Nucleus accumbens (tissue), 56 donors: ENCODE measurements at places on chromosomes 12 and 14.

DNA sequence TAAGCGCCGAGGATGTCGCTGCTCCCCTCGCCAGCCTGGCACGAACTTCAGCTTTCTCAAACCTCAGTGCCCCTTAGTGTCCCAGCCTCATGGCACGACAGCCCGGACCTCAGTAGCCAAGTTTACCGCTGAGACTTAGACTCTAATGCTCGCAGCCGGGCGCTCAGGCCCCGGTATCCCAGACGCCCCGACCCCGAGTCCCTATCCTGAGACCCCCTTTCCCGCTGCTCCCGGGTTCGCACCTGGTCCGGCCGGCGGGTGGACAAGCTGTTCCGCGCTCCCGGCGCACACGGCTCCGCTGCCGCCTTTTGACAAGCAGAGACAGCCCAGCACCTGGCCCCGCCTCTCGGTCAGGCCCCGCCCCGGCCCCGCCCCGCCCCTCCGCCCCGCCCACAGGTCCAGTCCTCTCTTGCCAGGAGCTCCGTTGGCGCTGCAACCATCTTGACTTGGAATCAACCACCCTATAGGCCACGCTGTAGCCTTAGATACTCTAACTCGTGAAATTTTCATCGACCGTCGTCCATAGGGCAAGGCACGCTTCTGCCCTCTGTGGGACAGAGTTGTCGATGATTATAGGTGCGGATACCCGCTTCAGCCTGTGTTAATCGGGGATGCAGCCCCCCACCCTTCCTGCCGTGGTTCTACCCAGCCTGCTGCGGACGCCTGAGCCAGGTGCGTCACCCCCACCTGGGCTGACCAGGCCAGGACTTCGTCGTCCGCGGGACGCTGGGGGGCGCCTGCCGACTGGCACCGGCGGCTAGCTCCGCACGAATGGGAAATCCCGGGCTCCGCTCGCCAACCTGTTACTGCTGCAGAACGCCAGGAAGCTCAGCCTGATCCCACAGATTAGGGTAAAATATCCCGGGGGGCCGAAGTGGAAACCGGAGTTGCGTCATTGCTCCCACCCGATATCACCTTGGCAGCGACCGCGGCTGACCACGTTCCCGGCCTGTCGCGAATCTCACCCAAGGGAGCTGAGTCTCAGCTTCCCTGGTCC, at the start of gene VDR:
TSS of gene VDR (minus strand) at position 282 of the 997 bp plus-strand sequence. CDS start 25,881 bp downstream, outside the sequence.
- no peak for DNase-seq

GRCh38 chr12:48183876-48184548, 568 bp downstream of the CCDC184 start:
- no peak for DNase-seq

DNA sequence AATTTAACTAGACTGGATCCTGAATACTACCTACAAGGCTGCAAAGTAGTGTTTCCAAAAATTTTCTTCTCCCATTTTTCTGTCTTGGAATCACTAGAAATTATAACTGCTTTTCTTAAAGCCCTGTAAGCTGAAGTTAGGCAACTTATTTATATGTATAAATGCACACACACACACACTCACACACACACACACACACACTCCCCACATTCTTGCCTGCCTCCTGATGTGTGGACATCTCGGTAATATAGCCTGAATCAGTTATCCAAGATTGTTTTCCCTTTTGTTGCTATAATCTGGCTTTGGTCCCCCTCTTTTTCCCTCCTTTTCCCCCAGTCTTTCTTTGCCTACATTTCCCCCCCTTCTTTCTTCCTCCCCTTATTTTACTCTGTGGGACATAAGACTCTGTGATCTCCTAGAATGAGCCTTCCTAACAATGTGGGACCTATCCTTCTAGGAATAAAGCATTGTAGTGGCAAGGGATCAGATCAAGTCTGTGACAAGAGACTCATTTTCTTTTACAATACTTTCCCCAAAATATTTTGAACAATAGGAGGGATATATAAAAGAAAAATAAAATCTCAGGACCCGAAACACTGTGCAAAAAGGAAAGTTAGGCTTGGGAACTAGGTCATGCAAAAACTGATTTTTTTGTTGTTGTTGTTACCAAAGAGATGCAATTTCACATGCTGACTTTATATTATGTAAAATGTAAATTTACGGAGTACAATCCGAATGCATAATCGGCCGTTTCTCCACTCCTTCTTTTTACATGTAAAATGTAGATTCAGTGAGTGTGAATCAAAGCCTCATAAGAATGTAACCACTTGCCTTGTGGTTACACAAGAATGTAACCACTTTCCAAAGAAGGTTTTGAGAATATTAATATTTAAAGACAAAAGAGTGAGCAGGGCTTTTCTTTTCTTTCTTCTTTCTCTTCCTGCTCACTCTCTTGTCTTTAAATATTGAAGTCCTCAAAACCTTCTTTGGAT, 26.3 kb upstream of the CD69 start:
- DNase-seq = no peak

- DNase-seq = no peak
Measured at GRCh38 chr12:10505620-10506019, at the start of gene EIF2S3B. EIF2S3B (plus strand) TSS chr12:10505890; CDS start chr12:10505903, 13 bp downstream.

- DNase-seq = no peak
Measured at GRCh38 chr12:27975222-27976136, 2.9 kb upstream of the PTHLH start.

- DNase-seq = no peak
Measured at GRCh38 chr12:101942250-101942605, 64.8 kb downstream of the DRAM1 start.

GRCh38 chr12:117863002-117863709, 105.6 kb downstream of the KSR2 start:
- DNase-seq = no peak

DNA sequence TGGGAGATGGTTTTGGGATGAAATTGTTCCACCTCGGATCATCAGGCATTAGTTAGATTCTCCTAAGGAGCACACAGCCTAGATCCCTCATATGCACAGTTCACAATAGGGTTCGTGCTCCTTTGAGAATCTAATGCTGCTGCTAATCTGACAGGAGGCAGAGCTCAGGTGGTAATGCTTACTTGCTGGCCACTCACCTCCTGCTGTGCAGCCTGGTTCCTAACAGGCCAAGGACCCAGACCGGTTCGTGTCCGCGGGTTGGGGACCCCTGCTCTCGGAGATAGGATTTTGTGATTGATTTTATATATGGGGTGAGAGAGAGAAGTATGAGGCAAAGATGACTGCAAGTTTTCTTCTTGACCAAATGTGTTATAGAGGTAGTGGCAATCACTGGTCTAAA, 57.5 kb downstream of the CCDC91 start:
- DNase-seq = no peak

GRCh38 chr14:31712244-31713127, 151.3 kb downstream of the NUBPL start:
- DNase-seq = no peak
